ENCODE measurements at places on chromosomes 2 and 18. TPM values are rescaled to one million over a fixed set of nuclear protein-coding genes. Genes with fewer than 3 reads are reported as not detected.

Gene C18orf32
- total RNA-seq = 22.5 TPM

Gene PREPL
- 37.0 TPM for total RNA-seq

Gene TRPM8
- total RNA-seq = not detected

Gene RIT2
- not detected for total RNA-seq

Gene DARS1
- total RNA-seq = 160 TPM

Gene CTDP1
- total RNA-seq = 42.9 TPM

Gene DNAJC5G
- total RNA-seq = not detected

Gene PPIL3
- total RNA-seq = 41.7 TPM

Gene TMEM169
- total RNA-seq = 0.55 TPM

Gene RAD51AP2
- not detected for total RNA-seq

Gene SEPTIN10
- total RNA-seq = 0.17 TPM

Gene SIX2
- not detected for total RNA-seq

Gene PARD3B
- total RNA-seq = 0.06 TPM

Gene GNAL
- total RNA-seq = 0.15 TPM
